ENCODE measurements at places on chromosomes 12 and 14. TPM values are rescaled to one million over a fixed set of nuclear protein-coding genes. Genes with fewer than 3 reads are reported as not detected.

KRT71 gene
- not detected for total RNA-seq

GRCh38 chr12:5808981-5809380 lies 136.1 kb downstream of the ANO2 start:
- H3K27ac ChIP-seq: no peak overlapping the region
- no peaks in the 10 kb centered on the region for H3K4me1 ChIP-seq
- DNase-seq: no peak
- no peak overlapping the region for H3K4me3 ChIP-seq
- H3K27me3 ChIP-seq: peaks cover 8% of the 10 kb centered on the region

KRT83 gene
- not detected for total RNA-seq

- H3K27me3 ChIP-seq: no peaks in the 10 kb centered on the region
- peaks cover 46% of the 10 kb centered on the region for H3K36me3 ChIP-seq
- no peak for DNase-seq
- peak overlapping the region; percentile 55 for H3K27ac ChIP-seq
- peaks cover 34% of the 10 kb centered on the region for H3K4me1 ChIP-seq
These were observed 30.6 kb downstream of the ATG14 start for GRCh38 chr14:55381040-55381439.

- H3K4me1 ChIP-seq: peaks cover 12% of the 10 kb centered on the region
- peak; percentile 50 for DNase-seq
- no peaks in the 10 kb centered on the region for H3K36me3 ChIP-seq
- no peaks in the 10 kb centered on the region for H3K27me3 ChIP-seq
- H3K4me3 ChIP-seq: peak overlapping the region; percentile 66
- H3K27ac ChIP-seq: peak overlapping the region; percentile 83
These were observed 40.6 kb downstream of the SLC15A4 start for GRCh38 chr12:128783129-128783574.

RIPK3 gene
- 11.0 TPM for total RNA-seq

- no peak overlapping the region for H3K27ac ChIP-seq
- no peaks in the 10 kb centered on the region for H3K36me3 ChIP-seq
- H3K27me3 ChIP-seq: no peaks in the 10 kb centered on the region
- no peak overlapping the region for H3K4me3 ChIP-seq
- no peak for DNase-seq
- no peaks in the 10 kb centered on the region for H3K4me1 ChIP-seq
These were observed 27.2 kb upstream of the KCNJ8 start for GRCh38 chr12:21801522-21802288.

- H3K4me3 ChIP-seq: no peak overlapping the region
- DNase-seq: no peak
- peaks cover 12% of the 10 kb centered on the region for H3K4me1 ChIP-seq
These were observed 168.0 kb downstream of the SLC16A7 start for GRCh38 chr12:59763835-59764234.
